ENCODE measurements at places on chromosomes 11 and 22.
A peak's percentile ranks its signal among the peaks of the same experiment; 100 is the strongest.

GRCh38 chr11:128728767-128729587 lies 35.1 kb downstream of the FLI1 start:
- no peak for DNase-seq

- DNase-seq = no peak
Measured at GRCh38 chr11:93528757-93529645, 14.2 kb downstream of the SMCO4 start.

DNA sequence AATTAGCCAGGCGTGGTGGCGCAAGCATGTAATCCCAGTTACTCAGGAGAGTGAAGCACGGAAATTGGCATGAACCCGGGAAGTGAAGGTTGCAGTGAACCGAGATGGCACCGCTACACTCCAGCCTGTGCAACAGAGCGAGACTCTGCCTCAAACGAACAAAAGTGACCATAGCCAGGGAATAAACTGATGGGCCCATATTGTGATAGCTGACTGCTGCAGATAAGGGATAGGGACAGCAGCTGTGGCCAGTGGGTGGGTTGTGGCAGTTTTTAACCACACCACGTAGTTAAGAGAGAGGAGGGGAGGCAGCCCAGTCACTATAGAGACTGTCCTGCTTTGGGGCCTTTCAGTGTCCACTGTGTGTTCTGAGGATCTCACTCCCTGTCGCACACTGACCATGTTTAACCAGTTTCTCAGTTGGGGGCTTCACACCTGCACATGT lies 58.9 kb downstream of the PISD start:
- DNase-seq = peak; percentile 63

- DNase-seq = no peak
Measured at GRCh38 chr11:76825726-76826396, 34.9 kb upstream of the ACER3 start.

GRCh38 chr22:36734171-36735058 lies 30.9 kb upstream of the CACNG2 start:
- DNase-seq = peak; percentile 25

- no peak for DNase-seq
Measured at GRCh38 chr11:87596176-87596575, 558.4 kb downstream of the TMEM135 start.

- DNase-seq = peak; percentile 98
Measured at GRCh38 chr11:32391956-32392553, 43.3 kb downstream of the WT1 start.

DNA sequence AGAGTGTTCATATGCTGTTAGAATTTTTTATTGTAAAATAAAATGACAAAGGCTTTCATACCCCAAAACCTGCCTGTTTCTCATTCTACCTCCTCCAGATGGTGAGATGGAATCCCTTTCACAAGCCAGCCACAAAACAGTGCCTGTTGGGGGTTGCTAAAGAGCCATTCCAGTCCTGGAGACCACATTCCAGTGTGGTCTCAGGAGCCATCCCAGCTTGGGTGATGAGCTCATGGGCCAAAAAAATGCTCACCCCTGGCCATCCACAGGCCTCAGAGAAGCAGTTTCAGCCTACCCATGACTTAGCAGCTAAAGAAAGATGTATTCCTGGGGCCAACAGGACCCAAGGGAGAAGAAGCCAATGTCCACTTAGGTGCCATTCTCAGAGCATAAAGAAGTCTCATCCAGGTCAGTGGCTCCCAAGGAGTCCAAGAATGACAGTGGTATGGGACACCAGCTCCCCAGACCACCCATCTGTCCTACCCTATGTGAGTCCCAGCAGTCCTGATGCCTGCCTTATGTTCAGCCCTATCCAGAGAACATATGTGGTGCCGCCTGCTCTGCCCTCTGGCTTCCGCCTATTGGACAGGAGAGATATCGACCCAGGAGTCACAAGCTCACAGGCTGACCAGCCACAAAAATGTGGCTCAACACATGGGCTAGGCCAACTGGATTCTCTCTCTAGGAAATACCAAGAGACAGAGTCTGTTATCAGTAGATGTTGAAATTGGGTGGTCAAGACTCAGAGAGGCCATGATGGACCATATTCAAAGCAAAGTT lies 26.4 kb downstream of the C11orf91 start:
- peak; percentile 78 for DNase-seq

All from amniotic epithelial cell (primary cell).